A549 treated with GW870086 at 1 μM for 4 hours (cell line): ENCODE measurements at places on chromosomes 4 and X. TPM values are rescaled to one million over a fixed set of nuclear protein-coding genes. Genes with fewer than 3 reads are reported as not detected.

Gene FABP2
- total RNA-seq = not detected in 5 replicates

Gene ADD1
- 74.5 to 94.4 TPM (median 88.9 TPM) in 5 replicates for total RNA-seq

Gene L1CAM
- total RNA-seq = 16.7 to 20.3 TPM (median 17.5 TPM) in 5 replicates

Gene S100P
- 31.8 to 89.1 TPM (median 73.1 TPM) in 5 replicates for total RNA-seq
